ENCODE measurements at places on chromosomes 11 and 22.

DNA sequence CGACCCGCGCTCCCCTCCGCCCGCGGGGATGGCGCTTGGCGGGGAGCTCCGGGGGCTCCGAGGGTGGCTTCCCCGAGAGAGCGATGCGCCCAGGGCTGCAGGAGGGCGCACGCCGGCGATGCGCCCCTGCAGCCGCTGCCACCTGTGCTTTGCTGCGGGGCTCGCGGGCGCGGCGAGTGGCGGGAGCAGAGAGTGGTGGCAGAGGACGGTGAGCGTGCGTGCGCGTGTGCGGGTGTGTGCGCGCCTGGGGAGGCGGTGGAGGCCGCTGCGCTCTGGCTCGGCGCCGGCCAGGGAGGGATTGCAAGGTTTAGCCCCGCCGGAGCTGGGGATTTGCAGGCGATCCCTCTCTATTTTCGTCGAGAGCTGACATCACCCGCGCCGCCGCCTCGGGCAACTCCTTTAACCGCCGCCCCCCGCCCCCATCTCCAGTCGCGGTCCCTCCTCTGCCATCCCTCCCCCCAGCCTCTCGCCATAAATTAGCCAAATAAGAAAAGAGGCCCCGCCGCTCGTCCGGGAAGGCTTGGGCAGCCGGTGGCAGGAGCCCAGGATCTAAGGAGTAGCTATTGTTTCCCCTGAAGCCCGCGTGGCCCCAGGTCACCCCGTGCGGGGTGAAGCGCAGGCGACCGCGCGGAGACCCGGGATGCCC is at the start of gene SLC1A2:
Gene SLC1A2 (minus strand): TSS at position 375 of the 646 bp plus-strand sequence. CDS start 592 bp downstream, outside the sequence.
- DNase-seq, result no peak

GRCh38 chr11:32259641-32260081 is 168.8 kb downstream of the RCN1 start:
- DNase-seq, result no peak

GRCh38 chr11:14240221-14240620 is 118.8 kb downstream of the RRAS2 start:
- no peak for DNase-seq

- DNase-seq, result no peak
Observed at GRCh38 chr22:45308391-45308956, 1.3 kb upstream of the FAM118A start.

GRCh38 chr11:116144387-116144958 is 628.3 kb downstream of the BUD13 start:
- no peak for DNase-seq

DNA sequence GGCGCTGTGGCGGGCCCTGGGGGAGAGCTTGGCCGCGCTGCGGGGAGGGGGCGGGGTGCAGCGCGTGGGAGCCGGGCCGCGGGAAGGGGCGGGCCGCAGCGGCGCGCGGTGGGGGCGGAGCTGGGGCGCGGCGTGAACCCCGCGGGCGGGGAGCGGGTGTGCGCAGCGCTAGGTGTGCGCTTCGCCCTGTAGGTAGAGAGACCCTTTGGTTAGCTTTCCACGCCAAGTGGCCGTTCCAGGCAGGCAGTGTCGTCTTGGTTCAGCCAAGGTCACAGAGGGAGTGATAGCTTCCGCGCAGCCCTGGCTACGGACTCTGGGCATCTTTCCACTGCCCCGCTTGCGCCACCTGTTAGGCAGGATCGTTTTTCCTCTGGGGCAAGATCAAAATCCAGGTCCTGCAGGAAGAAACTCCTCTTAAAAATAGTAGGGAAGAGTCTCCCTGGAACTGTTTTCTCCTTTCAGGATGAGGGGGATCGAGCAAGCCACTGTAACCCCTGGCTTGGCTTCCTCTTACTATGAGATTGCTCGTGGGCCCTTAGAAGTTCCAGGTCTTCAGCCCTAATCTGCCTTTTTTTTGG is 434 bp downstream of the BANF1 start:
- no peak for DNase-seq

GRCh38 chr22:42283278-42284201 is 13.1 kb upstream of the TCF20 start:
- DNase-seq, result no peak

GRCh38 chr11:118099838-118100556 is 13.2 kb upstream of the SMIM35 start:
- no peak for DNase-seq

DNA sequence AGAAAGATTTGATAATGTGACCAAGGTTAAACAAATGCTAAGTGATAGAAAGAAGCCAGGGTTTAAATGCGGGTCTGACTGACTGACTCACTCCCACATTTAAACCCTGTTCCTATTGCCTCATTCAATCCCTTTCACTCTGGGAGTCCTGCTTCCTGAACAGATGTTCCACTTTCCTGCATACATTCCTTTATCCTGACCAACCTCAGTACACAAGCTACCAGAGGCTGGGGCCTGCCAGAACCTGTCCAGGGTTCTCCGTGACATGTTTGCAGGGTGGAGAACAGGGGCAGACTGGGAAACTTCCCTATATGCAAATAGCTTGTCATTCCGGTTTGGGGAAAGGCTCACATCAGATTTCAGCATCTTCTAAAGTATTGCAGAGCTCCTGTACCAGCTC is 3.0 kb upstream of the ANKK1 start:
- peak; percentile 99 for DNase-seq

DNA sequence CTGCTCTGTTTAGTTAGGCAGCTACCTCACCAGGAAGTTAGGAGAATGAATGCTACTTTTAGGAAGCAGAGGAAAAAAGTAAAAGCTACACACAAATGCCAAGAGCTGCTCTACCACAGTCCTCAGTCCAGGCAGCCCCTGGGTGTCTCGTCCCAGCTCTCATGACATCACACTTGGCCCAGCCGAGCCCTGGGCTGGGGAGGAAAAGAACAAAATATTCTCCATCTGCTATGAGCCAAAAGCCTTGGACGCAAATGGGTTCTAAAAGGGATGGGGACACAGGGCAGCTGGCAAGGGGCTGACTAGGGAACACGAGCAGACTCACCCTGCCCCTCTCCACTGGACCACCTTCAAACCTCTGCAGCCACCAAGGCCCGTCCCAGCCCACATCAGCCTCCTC is 26.1 kb downstream of the TMEM184B start:
- no peak for DNase-seq

- no peak for DNase-seq
Observed at GRCh38 chr11:134503596-134503995, 91.6 kb upstream of the B3GAT1 start.

DNA sequence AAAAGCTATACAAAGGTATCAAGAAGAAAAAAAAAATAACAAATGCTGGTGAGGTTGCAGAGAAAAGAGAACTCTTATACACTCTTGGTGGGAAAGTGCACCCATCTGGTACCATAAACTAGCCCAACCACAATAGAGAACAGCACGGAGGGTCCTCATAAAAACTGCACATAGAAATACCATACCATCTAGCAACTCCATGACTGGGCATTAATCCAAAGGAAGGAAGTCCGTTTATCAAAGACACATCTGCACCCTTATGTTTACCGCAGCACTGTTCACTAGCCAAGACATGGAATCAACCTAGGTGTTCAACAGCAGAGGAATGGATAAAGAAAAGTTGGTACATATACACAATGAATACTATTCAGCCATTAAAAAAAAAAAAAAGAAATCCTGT is 10.8 kb upstream of the CLDN5 start:
- DNase-seq, result no peak

- no peak for DNase-seq
Observed at GRCh38 chr11:84886344-84886743, 740.8 kb downstream of the DLG2 start.

GRCh38 chr22:28032861-28033260 is 113.8 kb upstream of the PITPNB start:
- DNase-seq, result no peak

DNA sequence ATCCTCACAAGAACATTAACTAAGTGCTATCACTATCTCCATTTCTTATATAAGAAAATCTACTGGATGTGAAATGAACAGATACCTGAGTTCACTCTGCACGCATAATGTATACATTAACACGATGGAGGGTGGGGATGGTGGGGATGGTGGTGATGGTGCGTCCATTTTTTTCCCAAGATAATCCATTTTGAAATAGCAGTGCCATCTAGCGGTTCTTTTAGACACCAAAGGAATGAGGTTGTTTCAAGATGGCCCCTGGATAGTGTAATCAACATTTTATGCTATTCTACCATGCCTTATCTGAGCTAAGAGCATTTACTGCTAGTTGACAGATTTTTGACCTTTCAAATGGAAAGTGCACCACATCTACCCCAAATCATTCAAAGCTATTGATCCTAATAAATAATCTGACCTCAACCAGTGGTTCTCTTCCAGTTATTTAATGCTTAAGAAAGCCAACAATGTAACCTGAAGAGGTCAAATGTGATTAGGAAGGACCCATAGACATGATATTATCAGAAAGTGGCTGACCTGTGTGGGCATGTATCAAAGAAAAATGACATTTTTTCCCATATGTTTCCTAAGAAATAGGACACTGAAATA is 714.7 kb upstream of the TENM4 start:
- no peak for DNase-seq

GRCh38 chr22:30434843-30435242 is 9.3 kb downstream of the MTFP1 start:
- DNase-seq, result no peak

GRCh38 chr11:31617246-31617645 is 107.7 kb downstream of the ELP4 start:
- DNase-seq, result no peak

DNA sequence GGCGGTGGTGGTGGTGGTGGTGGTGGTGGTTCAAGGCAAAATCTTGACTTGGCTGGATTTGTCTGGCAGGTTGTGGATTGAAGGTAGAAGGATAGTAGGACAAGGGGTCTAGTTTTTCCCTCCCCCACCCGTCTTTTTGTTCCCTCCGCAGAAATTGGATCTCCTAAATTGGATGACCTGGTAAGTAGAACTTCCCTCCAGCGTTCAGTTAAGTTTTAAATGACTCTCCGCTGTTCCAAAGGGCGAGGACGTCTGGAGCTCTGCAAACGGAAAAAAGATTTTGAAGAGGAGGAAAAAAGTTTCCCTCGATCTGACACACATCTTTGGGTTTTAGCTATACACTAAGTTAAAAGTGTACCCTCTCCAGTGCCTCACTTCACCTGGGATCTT is 422 bp upstream of the LGR4 start:
- no peak for DNase-seq

- DNase-seq, result no peak
Observed at GRCh38 chr22:30267382-30268302, 991 bp upstream of the OSM start.

DNA sequence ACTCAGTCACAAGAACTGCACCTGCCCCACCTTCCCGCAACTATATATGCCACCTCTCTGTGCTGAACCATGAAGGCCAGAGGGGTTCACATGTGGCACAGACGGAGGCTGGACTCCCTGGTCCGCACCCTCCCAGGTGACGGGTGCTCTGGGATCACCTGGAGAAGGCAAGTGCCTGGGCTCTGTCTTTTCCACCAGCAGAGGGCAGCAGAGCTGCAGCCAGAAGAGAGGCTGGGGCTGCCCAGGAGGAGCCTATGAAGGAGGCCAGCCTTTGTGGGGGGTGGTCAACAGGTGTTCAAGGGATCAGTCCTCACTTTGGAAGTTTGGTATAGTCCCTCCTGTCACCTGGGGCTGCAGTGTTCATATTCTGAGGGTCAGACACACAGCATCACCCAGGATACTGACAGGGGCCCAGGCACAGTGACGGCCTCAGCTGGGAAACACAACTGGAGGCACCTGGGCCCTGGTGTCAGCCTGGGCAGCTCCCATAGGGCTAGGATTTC is 39.2 kb upstream of the IGLL5 start:
- peak; percentile 12 for DNase-seq

- DNase-seq, result no peak
Observed at GRCh38 chr22:30402028-30402765, 5.4 kb downstream of the SEC14L2 start.

- no peak for DNase-seq
Observed at GRCh38 chr22:26744892-26745808, 87.8 kb downstream of the MIAT start.

GRCh38 chr11:9003573-9004182 is at the start of gene NRIP3:
Gene NRIP3, minus strand, starts transcription at chr11:9004001. Its CDS starts 66 bp downstream, at chr11:9003935.
- no peak for DNase-seq

DNA sequence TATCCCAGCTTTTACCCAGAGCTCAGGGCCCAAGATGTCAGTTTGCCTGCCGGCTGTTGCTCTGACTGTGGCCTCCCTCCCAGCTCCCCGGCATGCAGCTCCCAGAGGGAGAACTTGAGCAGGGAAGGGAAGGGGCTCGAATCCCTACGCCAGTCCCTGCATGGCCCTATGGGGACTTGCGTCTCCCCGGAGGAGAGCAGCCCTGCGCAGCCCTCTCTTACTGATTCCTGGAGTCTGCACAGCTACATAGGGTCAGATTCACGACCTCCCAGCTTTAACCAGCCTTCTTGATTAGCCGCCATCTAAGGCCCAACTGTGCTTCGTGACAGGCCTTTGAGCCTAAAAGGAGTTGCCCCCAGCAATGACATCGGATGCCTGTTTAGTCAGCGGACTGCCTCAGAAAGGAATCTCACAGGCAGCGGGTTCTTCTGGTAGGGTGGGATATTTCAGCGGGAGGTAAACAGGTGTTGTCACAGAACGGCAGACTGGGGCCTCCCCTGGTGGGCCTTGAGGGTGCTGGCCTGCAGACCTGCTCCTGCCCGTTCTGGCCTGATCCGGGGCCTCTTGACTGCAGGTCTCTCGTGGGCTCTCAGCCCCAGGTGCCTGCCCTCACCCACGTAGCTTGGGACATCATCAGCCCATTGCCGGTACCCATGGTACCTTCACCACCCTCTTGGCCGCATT is 43.8 kb upstream of the KCNQ1OT1 start:
- DNase-seq, result no peak

DNA sequence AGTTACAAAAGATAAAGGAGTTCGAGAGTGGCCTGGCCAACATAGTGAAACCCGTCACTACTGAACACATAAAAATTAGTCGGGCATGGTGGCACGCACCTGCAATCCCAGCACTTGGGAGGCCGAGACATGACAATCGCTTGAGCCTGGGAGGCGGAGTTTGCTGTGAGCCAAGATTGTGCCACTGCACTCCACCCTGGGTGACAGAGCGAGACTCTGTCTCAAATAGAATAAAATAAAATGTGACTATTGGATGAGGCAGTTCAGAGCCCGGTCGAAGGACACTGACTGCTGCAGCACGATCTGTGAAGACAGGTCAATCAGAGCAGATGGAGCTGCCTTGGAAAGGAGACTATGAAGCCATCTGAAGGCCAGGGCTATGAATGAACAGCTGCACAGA is 37.7 kb upstream of the ANO1 start:
- no peak for DNase-seq

DNA sequence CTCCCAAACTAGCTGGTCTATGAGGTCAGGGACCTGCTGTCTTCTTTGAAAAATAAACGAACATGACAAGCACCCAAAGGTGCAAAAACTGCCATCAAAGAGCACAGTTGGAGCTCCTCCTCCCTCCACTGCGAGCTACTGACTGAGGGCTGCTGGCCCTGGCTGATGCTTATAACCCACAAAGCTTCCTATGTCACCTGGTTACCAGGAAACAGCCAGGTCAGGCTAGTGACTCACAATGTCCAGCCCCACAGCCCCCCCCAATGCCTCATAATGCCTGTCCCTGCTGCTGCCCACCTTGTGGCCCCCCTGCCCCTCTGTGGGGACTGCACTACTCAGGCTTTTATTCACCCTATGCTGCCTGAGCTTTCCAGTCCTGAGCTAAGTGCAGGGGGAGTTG is at the start of gene DRICH1:
Gene DRICH1 (minus strand): TSS at position 144 of the 400 bp plus-strand sequence. CDS start 298 bp downstream, outside the sequence.
- DNase-seq, result no peak

Data from epithelial cell of prostate (primary cell).